CD4-positive, alpha-beta T cell (primary cell): ENCODE measurements at places on chromosomes 13 and 19. TPM values are rescaled to one million over a fixed set of nuclear protein-coding genes. Genes with fewer than 3 reads are reported as not detected.

NLRP4 gene
- total RNA-seq = not detected

GADD45B gene
- total RNA-seq = 284 TPM

TNFRSF19 gene
- total RNA-seq = not detected

KCNJ14 gene
- total RNA-seq = 2.0 TPM

PRODH2 gene
- not detected for total RNA-seq

GRK1 gene
- total RNA-seq = not detected

ZNF225 gene
- total RNA-seq = 0.71 TPM

OBI1 gene
- 2.6 TPM for total RNA-seq

SLC6A16 gene
- 1.5 TPM for total RNA-seq

LIN7B gene
- total RNA-seq = 6.4 TPM

POGLUT2 gene
- not detected for total RNA-seq

ZNF699 gene
- total RNA-seq = 14.2 TPM

MEIS3 gene
- total RNA-seq = 0.47 TPM

CYP2A13 gene
- not detected for total RNA-seq

ZNF235 gene
- total RNA-seq = 2.4 TPM

GPR4 gene
- not detected for total RNA-seq

ZNF547 gene
- 1.4 TPM for total RNA-seq

PSG2 gene
- total RNA-seq = not detected

COL5A3 gene
- total RNA-seq = 5.2 TPM

PEG3 gene
- total RNA-seq = 0.06 TPM

CD79A gene
- total RNA-seq = 3.8 TPM

MCEMP1 gene
- not detected for total RNA-seq

APOC1 gene
- total RNA-seq = not detected

SPRED3 gene
- total RNA-seq = 1.7 TPM

CTXN1 gene
- not detected for total RNA-seq

DCLK1 gene
- total RNA-seq = not detected

ZNF784 gene
- 11.8 TPM for total RNA-seq

IGFL1 gene
- total RNA-seq = not detected

PRSS57 gene
- total RNA-seq = not detected

NR2C2AP gene
- total RNA-seq = 11.5 TPM

PSG1 gene
- not detected for total RNA-seq

TUBB4A gene
- total RNA-seq = 0.88 TPM

NDUFA11 gene
- 94.3 TPM for total RNA-seq

EDNRB gene
- total RNA-seq = not detected

SIGLECL1 gene
- total RNA-seq = not detected

SERPINE3 gene
- not detected for total RNA-seq

ZNF575 gene
- 2.7 TPM for total RNA-seq

KIR3DL2 gene
- total RNA-seq = 1.6 TPM

COX6B2 gene
- 0.28 TPM for total RNA-seq

ZNF417 gene
- total RNA-seq = 26.2 TPM
